ENCODE measurements at places on chromosomes 2 and 18. TPM values are rescaled to one million over a fixed set of nuclear protein-coding genes. Genes with fewer than 3 reads are reported as not detected.

Gene EPB41L3
- 57.5 TPM for polyA plus RNA-seq

Gene IFIH1
- 5.9 TPM for polyA plus RNA-seq

Gene ARHGEF33
- polyA plus RNA-seq, result 3.4 TPM

Gene SALL3
- polyA plus RNA-seq, result 9.3 TPM

Gene NDUFB3
- polyA plus RNA-seq, result 132 TPM

Gene SULT1C4
- 65.9 TPM for polyA plus RNA-seq

Gene SCN7A
- polyA plus RNA-seq, result 9.7 TPM

Gene GLI2
- 11.2 TPM for polyA plus RNA-seq

Gene SPATA3
- not detected for polyA plus RNA-seq

Gene ANKRD30BL
- 0.56 TPM for polyA plus RNA-seq

Gene LHCGR
- polyA plus RNA-seq, result 0.40 TPM

Gene METTL8
- polyA plus RNA-seq, result 17.3 TPM

Gene OTOS
- polyA plus RNA-seq, result not detected

Measured in renal cortex interstitium (tissue), 15 donors.